Activated T-helper 9 cell treated with anti-CD3 and anti-CD28 coated beads, Interleukin-2, amount 50 U/mL, for 16 hours (primary cell): ENCODE measurements at places on chromosomes 7 and 10.

GRCh38 chr7:34332006-34332405, 326.0 kb upstream of the NPSR1 start:
- DNase-seq, result no peak

DNA sequence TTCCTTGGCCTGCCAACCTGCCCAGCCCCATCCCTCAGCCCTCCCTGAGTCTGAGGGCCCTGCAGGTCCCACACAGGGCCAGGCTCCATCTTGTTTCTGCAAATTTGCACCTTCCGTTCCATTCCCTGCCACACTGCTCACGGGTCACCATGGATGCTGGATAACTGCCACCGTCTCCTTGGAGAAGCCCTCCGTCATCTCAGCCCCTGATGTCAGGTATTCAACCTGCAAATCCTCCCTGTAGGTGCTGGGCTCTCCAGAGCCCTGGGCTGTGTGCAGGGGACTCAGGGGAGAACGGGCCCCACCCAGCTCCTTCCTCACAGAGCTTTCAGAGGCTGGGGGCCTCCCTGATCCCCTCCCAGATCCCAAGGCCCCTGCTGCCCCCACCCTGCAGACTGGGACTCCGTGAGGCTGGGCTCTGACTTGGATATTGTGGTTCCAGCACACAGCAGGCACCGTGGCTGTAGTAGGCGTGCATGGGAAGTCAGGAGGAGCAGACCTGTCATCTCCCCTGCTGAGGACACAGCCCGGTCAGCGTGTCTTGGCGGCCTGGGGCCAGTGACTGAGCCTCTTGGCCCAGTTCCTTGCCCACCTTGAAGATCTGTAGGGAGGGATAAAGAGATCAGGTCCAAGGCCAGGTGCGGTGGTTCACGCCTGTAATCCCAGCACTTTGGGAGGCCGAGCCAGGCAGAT, 121.7 kb upstream of the TNRC18 start:
- no peak for DNase-seq

DNA sequence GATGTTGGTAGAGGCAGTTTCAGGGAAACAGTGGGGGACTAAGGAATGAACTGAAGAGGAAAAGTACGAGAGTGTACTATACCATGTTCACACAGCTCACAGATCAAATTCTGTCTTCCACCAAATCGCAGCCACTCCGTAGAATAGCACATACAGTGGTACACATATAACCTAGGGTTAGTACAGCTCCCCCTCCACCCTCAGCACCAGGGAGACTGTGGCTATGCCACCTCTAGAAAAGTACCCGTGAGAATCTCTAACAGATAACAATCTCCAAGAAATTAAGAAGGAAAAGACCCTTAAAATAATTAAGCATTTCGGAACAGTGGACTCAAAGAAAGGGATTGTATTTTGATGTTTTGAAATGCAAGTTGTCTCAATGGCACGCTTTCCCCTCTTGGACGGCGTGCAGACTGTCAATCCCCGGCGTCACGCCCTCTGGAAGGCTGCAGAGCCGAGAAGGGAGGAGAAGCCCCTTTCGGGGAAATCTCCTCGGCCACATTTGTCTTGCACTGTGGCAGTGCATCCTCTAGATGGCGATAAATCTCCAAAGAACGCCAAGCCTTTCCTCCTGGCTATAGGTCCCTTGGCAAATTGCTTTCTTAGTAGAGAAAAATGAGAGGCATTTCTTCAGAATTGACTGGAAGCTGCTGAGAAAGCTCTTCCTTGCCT, 345.0 kb downstream of the REEP3 start:
- peak; percentile 2 for DNase-seq

GRCh38 chr10:3668276-3668965, 116.6 kb downstream of the KLF6 start:
- DNase-seq, result peak; percentile 53
